ENCODE measurements at places on chromosomes 11 and 22.

- DNase-seq, result no peak
These were observed 184.4 kb upstream of the C11orf87 start for GRCh38 chr11:109237636-109238035.

DNA sequence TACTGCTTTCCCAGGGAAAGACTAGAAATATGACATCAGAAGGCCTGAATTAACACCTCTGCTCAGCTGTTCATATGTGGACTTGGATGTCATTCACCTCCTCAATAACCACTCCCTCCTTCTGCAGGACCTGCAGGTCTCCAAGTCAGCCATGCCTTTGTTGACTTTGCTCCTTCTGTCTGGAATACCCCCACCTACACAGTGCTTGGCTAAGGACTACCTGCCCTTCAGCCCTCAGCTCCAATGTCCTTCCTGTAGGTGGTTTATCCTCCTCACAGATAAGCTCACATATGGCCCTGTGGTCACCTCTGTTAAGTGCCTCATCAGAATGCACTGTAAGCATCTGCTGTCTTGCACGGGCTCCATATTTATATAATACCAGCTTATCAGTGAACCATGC is 26.4 kb upstream of the FAT3 start:
- no peak for DNase-seq

DNA sequence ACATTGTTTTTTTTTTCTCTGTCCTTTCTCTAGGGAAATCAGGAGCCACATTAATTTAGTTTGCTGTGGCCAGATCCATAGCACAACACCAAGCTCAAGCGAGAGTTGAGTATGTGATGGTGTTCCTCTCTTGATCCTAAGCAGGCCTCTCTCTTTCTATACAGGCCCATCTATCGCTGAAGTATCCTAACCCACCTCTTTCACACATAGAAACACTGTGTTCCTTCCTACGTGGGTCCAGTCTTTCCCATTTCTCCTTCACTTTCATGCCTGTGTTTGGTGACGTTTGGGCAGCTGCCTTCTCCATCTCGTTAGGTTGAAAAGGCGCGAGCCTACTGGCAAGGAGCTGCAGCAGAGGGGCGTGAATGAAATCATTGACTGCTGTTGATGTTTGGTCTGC is 2.4 kb downstream of the PACS1 start:
- no peak for DNase-seq

- DNase-seq, result no peak
These were observed 22.8 kb upstream of the BAIAP2L2 start for GRCh38 chr22:38133331-38133730.

DNA sequence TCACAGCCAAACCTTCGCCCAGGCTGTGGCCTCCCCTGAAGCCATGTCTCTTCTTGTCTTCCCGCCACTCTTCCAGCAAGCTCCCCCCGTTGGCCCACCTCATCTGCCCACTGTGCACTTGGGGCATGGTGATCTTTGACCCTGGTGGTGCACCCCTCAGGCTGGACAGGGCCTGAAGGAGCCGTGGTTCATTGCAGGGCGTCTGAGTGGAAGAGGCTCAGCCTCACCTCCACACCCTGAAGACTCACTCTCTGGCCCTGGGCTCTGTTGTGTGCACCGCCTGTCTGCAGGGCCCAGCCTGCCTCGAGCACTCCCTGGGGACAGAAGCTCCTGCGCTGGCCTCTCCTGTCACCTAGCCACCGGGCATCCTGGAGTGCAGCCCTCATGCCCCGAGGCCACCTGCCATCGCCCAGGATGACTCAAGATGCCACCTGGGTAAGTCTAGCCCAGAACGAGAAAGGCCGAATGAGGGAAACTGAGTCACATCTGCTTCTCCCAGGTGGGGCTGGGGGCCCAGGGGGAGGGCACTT is 40.8 kb upstream of the PPARA start:
- no peak for DNase-seq

DNA sequence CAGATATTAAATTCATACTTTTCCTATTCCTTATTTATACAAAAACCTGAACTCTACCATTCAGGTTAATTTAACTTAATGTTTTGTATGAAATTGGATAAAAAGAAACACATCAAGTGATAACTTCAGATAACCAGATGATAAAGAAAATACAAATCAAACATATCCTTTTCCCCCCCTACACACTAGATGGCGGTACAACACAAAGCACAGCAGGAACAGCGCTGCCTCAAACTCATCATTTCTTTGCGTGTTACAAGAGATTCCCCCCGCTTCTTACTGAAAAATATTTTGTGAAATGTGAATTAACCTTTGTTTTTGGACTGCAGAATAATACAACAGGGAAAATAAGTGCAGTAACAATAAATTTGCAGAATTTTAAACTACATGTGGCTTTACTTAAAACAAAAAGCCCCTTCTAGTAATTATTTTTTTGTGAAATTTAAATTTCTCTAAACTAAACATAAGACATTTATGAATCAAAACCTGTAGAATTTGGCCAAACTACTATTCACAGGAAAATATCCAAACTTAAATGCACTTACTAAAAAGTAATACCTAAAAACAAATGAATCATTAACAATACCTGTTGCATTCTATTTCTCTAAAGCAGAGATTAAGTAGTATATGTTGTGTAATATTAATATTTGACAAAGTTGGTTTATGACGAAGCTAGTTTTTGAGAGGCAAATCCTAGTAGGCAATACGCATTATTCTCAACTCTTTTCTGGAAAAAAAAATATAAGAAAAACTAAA is 74.4 kb downstream of the ARHGAP32 start:
- peak; percentile 1 for DNase-seq

DNA sequence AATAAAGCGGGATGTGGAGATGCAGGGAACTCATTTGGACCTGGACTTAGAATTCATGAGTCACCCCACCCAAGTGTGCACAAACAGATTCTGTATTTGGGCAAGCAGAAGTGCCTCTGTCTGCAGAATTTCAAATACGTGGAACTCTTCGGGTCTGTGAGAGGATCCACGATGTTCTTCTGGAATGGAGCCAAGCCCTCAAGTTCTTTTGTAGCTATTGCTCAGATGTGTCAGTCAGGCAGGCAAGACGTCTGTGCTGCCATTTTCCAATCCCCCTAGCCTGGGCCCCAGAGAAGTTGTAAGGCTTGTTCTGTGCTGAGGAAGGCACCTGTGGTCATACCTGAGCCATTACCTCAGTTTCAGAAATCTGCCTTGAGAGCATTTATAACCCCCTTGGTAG is 132.8 kb upstream of the RASSF10 start:
- DNase-seq, result no peak

DNA sequence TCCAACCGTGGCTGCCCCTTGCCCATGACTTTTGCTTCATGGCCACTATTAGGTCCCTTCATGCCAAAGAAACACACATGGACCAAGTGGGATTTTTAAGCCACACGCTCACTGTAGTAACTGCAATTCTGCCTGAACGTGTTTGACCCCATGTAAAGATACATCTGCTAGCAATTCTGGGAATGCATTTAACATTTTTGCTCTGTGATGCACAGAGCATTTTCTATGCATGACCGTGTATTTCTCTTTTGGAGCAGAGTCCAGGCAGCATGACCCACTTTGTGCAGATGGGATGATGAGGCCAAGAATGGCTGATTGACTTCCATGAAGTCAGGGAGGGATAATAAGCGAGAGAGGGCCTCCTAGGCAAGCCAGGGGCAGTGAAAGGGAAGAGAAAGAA is 108.5 kb downstream of the TP53I11 start:
- no peak for DNase-seq

DNA sequence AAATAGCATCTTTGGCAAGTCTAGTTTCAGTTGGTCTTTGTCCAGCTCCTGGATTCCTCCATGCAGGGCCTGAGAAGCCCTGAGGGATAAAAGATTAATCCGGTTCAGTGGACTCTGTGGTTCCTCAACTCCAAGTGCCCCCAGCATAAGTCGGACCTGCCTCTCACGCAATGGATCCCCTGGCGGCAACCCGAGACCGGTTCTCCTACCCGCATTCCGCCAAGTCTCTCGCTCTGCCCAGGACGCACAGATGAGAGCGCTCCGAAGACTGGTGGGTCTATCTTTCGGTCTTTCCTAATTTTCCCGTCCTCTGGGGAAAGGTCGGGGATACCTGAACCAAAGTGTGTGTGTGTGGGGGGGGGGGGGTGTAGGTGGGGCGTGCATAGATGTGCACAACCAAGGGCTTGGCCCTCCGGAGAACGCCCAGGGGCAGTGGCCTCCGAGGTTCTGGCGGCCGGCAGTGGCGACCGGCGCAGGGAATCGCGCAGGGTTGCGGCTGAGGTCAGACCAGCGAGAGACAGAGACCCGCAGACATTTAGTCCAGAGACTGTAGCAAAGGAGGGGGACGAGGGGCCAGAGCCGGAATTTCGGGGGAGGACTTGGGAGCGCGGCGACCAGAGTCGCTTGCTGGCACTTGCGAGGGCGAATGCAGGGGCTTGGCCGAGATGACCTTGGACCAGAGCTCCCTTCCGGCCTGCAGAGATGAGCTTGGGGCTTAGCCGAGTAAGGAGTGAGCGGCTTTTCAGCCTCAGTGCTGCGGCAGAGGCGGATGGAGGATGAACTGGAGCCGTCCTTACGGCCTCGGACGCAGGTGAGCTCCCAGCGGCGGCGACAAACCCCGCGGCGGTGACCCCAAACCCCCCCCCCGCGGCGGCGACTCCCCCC is 712 bp upstream of the SLC2A11 start:
- no peak for DNase-seq

GRCh38 chr11:128705124-128705920 is 11.4 kb downstream of the FLI1 start:
- no peak for DNase-seq

GRCh38 chr22:37186228-37186996 is 1.6 kb downstream of the C1QTNF6 start:
- peak; percentile 27 for DNase-seq

DNA sequence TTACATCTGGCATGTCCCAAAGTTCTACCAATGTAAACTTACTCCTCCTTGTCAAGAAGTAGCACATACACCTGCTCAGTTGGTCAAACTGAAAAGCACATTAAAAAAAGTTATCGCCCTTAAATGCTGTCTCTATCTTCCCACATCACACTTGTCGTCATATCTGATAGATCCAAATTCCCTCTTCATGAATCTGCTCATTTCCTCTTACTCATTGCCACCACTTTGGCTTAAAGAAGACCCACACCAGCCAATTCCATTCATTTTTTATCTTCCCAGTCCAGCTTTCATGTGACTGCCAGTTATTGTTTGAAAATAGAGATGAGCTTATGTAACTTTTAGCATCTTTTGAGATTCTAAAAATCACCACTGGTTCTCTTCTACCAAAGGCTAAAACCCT is 305.9 kb upstream of the MTNR1B start:
- DNase-seq, result no peak

- no peak for DNase-seq
These were observed 20.0 kb downstream of the FIBIN start for GRCh38 chr11:27013781-27014361.

DNA sequence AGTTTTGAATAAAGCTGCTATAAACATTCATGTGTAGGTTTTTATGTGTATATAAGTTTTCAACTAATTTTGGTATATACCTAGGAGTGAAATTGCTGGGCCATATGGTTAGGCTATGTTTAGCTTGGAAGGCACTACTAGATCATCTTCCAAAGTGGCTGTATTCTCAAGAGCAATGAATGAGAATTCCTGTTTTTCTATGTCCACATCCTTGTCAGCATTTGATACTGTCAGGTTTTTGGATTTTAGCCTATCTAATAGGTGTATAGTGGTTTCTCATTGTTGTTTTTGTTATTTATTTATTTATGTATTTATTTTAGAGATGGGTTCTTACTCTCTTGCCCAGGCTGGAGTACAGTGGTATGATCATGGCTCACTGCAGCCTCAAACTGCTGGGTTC is 26.3 kb upstream of the CLTCL1 start:
- no peak for DNase-seq

DNA sequence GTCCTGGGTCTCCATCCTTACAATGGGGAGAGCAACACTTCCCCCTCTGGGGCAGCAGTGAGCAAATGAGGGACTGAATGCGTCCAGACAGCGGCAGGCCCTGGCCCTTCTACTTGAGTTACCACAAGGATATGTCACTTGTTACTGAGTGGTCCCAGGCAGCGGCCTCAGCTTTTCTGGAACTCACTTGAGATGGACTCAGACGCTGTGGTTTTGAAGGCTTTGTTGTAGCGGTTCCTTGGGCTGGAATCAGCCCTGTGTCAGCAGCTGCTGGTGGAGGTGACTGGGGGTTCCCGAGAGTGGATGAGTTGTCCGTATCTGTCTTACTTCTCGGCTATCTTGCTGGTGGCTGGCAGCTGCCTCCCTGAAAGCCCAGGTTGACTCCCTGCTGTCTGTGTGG is 77.0 kb downstream of the MICAL2 start:
- no peak for DNase-seq

- no peak for DNase-seq
These were observed 22.2 kb upstream of the MUC5B start for GRCh38 chr11:1200611-1201191.
